ENCODE measurements at places on chromosomes 5 and 9.
A peak's percentile ranks its signal among the peaks of the same experiment; 100 is the strongest.

DNA sequence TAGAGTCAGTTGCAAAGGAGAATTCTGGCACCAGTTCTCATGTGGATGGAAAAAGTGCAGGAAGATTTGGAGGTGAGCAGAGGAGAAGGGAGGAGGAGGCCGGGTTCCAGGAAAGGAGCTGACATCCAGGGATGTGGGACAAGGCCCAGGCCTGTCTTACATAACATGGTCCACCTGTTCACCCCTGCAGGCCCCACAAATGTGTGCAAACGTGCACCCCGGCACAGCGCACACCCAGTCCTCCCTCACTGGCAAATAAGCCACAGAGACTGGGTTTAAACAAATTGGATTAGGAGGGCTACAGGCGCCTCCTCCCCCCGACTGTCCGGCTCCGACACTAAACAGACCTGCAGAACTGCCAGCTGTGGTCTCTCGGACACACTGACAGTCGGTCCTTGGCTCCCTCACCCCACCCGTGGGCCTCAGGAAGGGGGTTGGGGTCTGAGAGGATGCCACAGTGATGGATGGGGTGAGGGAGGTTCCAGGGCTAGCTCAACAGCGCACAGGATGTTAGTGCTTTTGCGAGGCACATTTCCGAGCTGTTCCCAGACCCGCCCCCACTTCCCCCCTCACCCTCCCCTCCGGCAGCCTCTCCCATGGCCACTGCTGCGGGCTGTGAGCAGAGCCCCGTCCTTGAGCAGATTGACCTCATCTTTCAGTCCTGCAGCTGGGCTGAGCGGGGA lies 43.4 kb upstream of the IL17B start:
- DNase-seq, result no peak

GRCh38 chr9:14270358-14271092 lies 43.4 kb downstream of the NFIB start:
- DNase-seq, result no peak

DNA sequence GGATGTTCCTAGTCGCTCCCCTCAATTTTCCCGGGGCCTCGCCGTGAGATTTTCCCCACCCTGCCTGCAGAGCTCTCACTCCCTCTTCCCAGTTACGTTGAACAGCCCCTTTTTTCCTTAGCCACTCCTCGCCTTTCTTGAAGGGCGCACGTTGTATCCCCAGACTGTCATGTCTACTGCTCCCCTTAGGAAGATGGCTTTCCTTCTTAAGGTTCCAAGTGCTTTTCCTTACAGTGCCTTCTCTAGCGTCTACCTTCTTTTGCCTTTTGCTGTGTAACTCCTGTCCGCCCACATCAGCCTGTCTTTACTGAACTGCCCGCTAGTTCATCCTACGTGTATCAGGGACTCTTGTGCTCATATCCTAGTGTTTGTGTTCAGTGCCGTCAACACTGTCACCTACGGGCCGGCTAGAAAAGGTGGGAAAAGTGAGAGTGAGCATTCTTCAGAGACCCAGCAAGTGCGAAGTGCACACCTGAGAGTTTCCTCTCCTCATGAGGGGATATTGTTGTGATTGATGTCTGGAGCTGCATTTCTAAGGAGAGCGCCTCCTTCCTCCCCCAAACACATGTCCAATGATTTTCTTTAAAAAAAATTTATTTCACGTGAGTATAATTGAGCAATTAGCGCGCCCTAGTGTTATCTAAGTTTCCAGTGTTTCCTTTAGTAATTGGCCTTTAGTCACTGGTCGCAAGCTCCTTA lies 764 bp downstream of the CAMLG start:
- DNase-seq, result peak; percentile 3

GRCh38 chr5:171355302-171355724 lies 32.3 kb upstream of the NPM1 start:
- no peak for DNase-seq

DNA sequence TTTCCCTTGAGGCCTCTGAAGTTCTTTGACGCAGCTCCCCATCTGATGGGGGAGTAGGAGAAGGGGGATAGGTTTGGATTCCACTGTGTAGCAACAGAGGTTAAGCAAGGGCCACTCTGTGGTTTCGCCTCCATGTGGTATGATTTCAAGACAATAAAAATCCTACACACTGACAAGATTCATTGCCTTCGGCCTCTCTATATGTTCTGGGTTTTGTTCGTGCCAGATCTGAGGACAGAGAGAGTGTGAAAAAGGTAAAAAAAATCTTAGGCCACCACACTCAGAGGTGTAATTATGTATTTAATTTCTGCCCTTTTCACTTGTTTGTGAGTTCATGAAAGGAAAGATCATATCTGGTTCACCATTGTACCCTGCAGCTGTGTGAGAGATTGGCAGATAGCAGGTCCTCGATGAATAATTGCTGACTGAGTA lies 715.2 kb upstream of the ZNF608 start:
- DNase-seq, result no peak

DNA sequence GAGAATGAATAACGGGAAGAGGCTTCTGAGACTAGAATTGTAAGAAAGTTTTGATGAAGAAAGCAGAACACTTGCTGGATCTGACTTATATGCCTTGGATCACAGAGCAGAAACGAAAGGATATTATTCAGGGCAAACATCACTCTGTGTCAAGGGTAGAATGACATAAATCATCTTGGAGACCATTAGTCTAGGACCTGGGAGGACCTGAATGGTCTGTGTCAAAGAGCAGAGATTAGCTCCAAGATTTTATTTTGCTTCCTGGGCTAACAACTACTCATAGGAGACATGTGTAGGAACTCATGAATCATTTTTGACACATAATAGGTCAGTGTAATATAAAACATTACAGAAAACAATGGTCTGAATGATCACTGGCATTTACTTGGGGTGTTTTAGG lies 417.9 kb downstream of the SLCO4C1 start:
- no peak for DNase-seq

DNA sequence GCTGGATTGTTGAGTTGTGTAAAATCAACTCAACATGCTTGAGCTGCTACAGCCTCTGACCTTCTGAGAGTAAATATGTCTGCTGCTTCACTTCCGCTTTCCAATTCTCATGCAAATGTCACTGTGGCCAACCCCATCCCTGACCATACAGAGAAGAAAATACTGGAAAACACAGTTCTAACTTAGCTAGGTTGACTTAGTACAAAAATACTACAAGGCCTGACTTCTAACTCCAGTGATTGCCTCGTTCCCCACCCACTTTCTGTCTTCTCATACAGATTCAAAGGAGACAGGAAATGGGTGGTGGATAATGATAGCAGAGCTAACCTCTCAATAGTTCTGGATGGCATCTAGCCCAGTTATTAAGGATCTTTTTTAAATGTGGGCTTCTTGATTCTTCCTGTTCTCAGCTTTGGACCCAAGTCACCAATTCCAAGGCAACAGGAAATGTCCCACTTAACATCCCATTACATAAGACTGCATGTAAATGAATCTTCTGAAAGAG lies 226.6 kb upstream of the SLC24A2 start:
- no peak for DNase-seq

DNA sequence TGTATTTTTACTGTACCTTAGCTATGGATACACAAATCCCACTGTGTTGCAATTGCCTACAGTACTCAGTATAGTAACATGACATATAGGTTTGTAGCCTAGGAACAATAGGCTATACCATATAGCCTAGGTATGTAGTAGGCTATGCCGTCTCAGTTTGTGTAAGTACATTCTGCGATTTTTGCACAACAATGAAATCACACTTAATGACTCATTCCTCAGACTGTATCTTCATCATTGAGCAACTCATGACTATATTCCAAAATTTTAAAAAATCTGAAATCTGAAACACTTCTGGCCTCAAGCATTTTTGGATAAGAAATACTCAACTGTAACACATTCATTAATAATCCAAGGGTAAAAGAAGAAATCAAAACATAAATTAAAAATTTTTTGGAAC lies 666.8 kb upstream of the GRAMD2B start:
- no peak for DNase-seq

DNA sequence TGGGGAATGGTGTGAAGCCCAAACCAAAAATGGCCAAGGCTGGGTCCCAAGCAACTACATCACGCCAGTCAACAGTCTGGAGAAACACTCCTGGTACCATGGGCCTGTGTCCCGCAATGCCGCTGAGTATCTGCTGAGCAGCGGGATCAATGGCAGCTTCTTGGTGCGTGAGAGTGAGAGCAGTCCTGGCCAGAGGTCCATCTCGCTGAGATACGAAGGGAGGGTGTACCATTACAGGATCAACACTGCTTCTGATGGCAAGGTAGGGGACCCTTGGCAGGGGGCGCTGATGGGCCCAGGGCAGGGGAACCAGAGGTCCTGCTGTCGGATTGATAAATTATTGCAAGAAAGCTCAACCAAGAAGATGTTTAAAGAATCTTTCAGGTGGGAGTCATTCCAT lies 19.8 kb downstream of the ABL1 start:
- DNase-seq, result no peak
